ENCODE measurements at places on chromosomes 6 and 20. TPM values are rescaled to one million over a fixed set of nuclear protein-coding genes. Genes with fewer than 3 reads are reported as not detected.
A peak's percentile ranks its signal among the peaks of the same experiment; 100 is the strongest.

GRCh38 chr6:147201885-147202515, 2.2 kb upstream of the STXBP5 start:
- no peaks in the 10 kb centered on the region for H3K4me1 ChIP-seq
- peak overlapping the region; percentile 89 for H3K27ac ChIP-seq
- DNase-seq, result peak; percentile 45
- H3K4me3 ChIP-seq, result peak overlapping the region; percentile 85
- H3K27me3 ChIP-seq, result no peaks in the 10 kb centered on the region
- no peaks in the 10 kb centered on the region for H3K36me3 ChIP-seq

DNA sequence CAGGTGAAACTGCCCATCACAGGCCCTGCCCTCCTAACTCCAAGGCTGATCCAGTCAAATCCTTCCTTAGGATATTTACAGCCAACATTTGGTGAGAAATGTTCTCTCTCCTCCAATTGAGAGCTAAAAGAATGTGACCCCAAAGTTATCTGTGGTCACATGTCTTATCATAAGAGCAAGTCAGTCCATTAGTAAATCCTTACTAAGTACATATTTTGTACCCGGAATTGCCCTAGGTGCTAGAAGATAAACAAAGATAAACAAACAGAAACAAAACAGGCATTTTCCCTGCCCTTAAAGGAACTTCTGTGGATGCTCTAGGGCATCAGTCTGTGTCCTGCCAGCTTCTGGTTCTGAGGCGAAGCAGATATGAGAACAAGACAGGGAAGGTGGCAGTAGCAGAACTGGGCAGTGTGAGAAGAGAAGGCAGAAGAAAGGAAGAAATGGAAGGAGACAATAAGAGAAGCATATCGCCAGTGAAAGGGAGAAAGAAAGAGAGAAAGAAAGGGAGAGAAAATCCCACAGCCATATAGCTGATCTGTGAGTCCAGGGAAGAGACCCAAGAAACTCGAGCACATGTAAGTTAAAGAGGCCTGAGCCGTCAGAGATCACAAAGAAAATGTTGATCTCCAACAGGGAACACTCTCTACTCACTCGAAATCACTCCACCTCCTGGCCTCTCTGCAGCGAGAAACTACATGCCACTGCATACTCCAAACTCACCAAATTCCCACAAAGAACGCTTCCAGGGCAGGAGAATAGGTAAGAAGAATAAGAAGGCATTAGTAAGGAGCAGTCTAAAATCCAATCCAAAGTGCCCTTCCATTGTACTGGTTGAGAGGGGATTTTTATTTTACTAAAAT, 41.7 kb downstream of the CDK5RAP1 start:
- no peak overlapping the region for H3K27ac ChIP-seq
- H3K36me3 ChIP-seq, result peaks cover 5% of the 10 kb centered on the region
- no peak overlapping the region for H3K4me3 ChIP-seq

- no peaks in the 10 kb centered on the region for H3K27me3 ChIP-seq
- no peak overlapping the region for H3K27ac ChIP-seq
- H3K36me3 ChIP-seq, result no peaks in the 10 kb centered on the region
- H3K4me3 ChIP-seq, result no peak overlapping the region
- no peak for DNase-seq
- H3K4me1 ChIP-seq, result no peaks in the 10 kb centered on the region
Observed at GRCh38 chr6:86558318-86558717, 379.0 kb upstream of the HTR1E start.

DNA sequence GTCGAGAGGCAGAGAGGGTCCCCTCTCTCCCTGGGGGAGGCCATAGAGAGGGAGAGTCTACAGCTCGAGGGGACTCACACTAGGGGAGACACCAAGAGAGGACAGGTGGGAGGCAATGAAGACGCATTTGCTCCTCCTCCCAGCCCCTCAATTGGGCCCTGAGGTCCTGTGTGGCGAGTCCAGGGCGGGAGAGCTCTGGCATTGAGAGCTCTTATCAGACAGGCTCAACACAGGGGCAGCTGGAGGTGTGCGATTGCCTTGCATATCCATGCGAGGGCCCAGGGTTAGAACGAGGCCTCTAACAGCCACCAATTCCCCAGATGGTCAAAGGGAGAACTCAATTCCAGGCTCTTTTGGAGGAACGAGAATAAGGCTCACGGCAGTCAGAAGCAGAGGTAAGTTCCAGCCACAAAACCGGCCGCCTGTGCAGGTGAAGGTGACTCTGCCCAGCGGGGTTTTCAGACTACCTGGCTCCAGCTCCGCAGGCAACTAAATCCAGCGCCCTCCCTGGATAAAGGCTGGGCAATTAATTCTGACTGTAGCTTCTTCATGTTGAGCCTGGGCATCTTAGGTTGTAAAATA, 94.0 kb upstream of the MPC1 start:
- DNase-seq, result no peak
- no peak overlapping the region for H3K27ac ChIP-seq
- H3K4me1 ChIP-seq, result no peaks in the 10 kb centered on the region
- no peaks in the 10 kb centered on the region for H3K27me3 ChIP-seq
- H3K36me3 ChIP-seq, result peaks cover 4% of the 10 kb centered on the region
- H3K4me3 ChIP-seq, result no peak overlapping the region

- no peak overlapping the region for H3K4me3 ChIP-seq
- H3K27me3 ChIP-seq, result no peaks in the 10 kb centered on the region
- no peaks in the 10 kb centered on the region for H3K4me1 ChIP-seq
- no peaks in the 10 kb centered on the region for H3K36me3 ChIP-seq
Observed at GRCh38 chr20:64140956-64141355, 23.3 kb upstream of the MYT1 start.

- H3K4me3 ChIP-seq, result no peak overlapping the region
- H3K27me3 ChIP-seq, result no peaks in the 10 kb centered on the region
- no peak overlapping the region for H3K27ac ChIP-seq
- DNase-seq, result no peak
Observed at GRCh38 chr20:25491446-25492038, 84.1 kb downstream of the GINS1 start.

- no peaks in the 10 kb centered on the region for H3K36me3 ChIP-seq
Observed at GRCh38 chr6:21284166-21284565, 309.4 kb upstream of the SOX4 start.

GRCh38 chr6:110378552-110378951, 20.4 kb upstream of the METTL24 start:
- H3K36me3 ChIP-seq, result no peaks in the 10 kb centered on the region
- DNase-seq, result no peak
- H3K27ac ChIP-seq, result no peak overlapping the region

The PERP gene
- 12.8 TPM for total RNA-seq

The BAG2 gene
- total RNA-seq, result 22.1 TPM

The SMLR1 gene
- total RNA-seq, result not detected

The MCCD1 gene
- not detected for total RNA-seq

The GTF3C6 gene
- 44.3 TPM for total RNA-seq

The PTCRA gene
- not detected for total RNA-seq

The CTAGE9 gene
- total RNA-seq, result not detected

All from fibroblast of lung (primary cell).